ENCODE measurements at places on chromosomes 5 and 9.

- no peak for DNase-seq
Measured at GRCh38 chr5:174825587-174825986, 101.2 kb downstream of the MSX2 start.

GRCh38 chr5:135423846-135424168 is 23.3 kb downstream of the DCANP1 start:
- DNase-seq: no peak

GRCh38 chr5:1387876-1388275 is 43.0 kb upstream of the CLPTM1L start:
- no peak for DNase-seq

DNA sequence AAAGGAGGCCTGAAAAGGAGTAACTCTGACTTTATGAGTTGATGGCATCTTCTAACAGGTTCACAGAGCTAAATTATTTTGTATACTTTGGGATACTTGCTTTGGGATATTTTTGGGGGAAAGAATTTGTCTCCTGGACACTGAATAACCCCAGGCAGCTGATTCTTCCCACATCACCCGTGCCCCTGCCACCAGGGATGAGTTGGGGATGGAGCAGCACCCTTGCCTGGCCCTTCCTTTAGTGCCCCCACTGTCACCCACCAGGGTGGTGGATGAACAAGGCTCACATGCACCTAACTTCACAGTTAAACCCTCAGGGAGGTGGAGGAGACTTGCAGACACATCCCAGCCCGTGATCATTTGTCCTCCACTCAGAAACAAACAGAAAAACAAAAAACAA is 2.3 kb upstream of the ADAMTS2 start:
- no peak for DNase-seq

GRCh38 chr5:166581826-166582225 is 1709.6 kb upstream of the WWC1 start:
- no peak for DNase-seq

GRCh38 chr9:120980951-120981350 is 54.4 kb upstream of the TRAF1 start:
- no peak for DNase-seq

DNA sequence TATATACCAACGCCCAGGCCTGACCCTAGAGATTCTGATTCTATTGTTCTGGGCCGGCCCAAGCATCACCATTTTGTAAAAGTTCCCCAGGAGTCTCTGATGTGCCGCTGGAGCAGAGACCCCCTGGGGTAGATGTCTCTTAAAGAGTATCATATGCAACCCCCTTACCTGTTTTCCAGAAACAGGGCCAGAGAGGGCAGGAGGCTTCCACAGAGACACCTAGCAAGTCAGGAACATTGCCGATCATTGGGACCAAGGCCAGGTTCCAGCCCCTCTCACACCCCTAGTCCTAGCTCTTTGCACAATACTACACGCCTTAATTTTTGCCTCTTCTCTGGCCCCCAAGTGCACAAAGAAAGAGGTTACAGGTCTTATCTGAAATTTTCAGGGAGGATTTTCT is 63.8 kb downstream of the TMOD1 start:
- no peak for DNase-seq
